RWPE1 (cell line): ENCODE measurements at places on chromosomes 3 and 15.

GRCh38 chr3:73069775-73070444, 8.5 kb downstream of the EBLN2 start:
- DNase-seq = no peak

GRCh38 chr3:47791193-47791855, 9.6 kb upstream of the SMARCC1 start:
- no peak for DNase-seq

DNA sequence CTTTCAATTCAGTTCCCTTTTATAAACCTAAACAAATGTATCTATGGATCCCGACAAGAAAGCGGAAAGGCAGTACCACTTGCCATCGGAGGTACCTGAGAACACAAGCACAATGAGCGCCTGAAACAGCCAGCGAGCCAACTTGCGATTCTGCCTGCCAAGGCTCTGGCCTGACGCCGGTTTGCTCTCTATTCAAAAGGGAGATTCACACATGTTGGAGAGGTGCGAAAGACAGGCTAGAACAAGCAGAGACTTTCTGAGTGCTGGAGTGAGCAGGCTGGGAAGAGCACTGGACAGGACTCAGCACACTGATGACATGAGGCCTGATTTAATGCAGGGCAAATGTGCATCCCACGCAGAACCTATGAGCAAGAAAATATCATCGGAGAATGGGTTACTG, 17.7 kb upstream of the PRR23E start:
- no peak for DNase-seq

DNA sequence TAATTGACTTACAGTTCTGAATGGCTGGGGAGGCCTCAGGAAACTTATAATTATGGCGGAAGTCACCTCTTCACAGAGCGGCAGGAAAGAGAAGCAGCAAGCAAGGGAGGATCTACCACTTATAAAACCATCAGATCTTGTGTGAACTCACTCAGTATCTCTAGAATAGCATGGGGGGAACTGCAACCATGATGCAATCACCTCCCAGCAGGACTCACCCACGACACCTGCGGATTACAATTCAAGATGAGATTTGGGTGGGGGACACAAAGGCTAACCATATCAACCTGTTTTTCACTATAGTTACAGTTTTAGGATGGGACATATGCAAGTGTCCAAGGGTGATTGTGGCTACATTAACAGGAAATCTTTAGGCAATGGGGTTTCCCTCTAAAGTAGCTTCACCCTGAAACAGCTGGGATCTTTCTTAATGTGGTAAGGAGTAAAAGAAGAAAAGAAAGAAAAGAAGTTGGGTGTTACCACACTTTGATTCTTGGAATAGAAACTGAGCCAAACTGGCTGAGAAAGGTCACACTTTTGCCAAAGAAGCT, 453.8 kb downstream of the OTOL1 start:
- DNase-seq = no peak

DNA sequence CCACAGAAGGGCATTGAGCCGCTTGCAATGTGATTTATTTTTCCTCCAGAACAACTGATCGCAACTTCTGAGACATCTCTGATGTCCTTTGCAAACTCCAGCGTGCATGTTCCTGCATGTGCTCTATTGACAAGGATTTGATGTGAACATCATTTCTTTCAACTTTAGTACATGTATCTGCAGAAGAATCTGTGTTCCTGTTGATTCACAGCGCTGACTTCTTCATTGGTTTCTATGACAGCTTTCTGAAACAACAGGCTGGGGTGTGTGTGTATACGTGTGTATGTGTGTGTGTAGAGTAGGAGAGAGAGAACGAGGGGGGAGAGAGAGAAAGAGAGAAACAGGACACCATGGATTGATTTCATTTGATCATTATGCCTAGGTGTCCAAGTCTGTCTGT, 56.7 kb upstream of the CMTM8 start:
- no peak for DNase-seq

- DNase-seq = no peak
These were observed 33.4 kb downstream of the SLC49A4 start for GRCh38 chr3:122828281-122828680.

DNA sequence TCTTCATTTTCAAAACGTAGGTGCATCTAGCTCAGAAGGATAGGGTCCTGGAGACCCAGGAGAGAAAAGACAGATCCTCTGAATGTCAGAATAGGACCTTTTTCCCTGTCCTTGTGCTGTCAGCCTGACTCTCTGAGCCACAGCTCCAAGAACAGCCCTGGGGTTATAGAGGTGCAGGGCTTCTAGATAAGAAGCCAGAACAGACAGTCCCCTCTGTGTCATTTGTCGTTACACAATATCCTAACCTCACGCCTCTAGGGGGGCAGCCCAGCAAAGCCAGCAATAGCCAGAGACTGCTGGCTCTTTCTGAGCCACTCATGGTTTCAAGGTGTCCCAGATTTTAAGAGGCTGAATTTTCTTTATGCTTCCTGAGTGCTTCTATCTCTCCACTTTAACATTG, 153.2 kb upstream of the THBS1 start:
- no peak for DNase-seq

DNA sequence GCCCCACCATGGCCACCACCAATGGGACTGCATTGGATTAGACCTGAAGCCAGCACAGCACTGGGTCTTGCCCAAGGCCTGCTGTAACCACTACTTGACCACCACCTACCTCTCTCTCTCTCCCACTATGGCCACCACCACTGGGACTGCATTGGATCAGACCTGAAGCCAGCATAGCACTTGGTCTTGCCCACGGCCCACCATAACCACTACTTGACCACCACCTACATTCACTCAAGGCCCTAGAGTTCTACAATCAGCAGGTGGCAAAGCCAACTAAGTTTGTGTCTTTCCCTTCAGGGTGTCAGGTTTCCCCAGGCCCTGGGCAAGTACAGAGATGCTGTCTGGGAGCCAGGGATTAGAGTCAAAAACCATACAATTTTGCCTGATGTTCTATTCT, 57.6 kb downstream of the ESYT3 start:
- DNase-seq = no peak

- peak; percentile 28 for DNase-seq
These were observed 356.8 kb upstream of the ATP11B start for GRCh38 chr3:182436547-182436946.

GRCh38 chr3:112053229-112053628, 18.7 kb downstream of the TMPRSS7 start:
- no peak for DNase-seq

GRCh38 chr3:176554791-176555654, 642.3 kb downstream of the TBL1XR1 start:
- DNase-seq = no peak

- DNase-seq = no peak
These were observed 12.9 kb downstream of the SEC11A start for GRCh38 chr15:84702961-84703482.

GRCh38 chr3:149771652-149772271, 19.5 kb upstream of the COMMD2 start:
- peak; percentile 57 for DNase-seq

DNA sequence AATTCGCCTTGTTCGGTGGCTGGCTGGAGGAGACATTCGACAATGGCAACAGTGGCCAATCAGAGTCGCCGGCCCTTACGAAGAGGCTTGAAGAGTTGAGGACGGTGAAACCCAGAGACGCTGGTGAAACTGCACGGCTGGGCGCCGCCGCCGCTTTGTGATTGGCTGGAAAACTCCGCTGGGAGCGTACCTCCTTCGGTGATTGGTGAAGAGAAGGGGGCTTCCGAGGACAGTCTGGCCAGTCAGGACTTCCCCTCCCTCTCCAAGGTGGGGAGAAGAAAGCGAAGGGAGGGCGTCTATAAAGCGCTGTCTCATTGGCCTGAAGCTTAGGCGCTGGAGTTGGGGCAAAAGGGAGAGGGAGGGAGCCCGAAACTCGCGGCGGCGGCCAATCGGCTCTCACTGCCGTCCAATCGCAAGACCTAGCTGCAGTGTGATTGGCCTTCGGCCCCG, 554 bp upstream of the GSK3B start:
- peak; percentile 99 for DNase-seq

DNA sequence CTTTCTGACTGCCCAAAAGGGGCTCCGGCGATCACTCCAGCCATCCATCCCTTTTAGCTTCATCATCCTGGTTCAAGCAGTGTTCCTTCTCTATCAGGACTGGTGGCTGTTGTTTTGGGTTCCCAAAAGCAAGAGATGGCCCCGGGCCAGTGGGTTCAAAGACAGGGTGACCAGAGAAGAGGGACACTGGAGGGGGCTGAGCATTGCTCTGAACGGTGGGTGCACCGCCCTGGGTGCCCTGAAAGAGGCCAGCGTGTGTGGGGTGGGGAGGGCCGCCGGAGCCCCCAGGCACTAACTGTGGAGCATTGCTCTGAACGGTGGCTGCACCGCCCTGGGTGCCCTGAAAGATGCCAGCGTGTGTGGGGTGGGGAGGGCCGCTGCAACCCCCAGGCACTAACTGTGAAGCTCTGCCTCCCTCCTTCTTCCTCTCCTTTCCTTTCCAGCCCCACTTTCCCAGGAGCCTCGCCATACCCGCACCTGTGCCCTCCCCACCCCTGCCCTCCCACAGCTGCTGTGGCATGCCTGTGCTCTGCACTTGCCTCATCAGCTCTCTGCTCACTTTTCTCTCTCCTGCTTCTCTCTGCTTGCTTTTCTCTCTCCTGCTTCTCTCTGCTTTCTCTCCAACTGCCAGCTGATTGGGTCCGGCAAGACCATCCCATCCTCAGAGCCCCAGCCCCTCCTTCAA, 37.4 kb upstream of the OR4F6 start:
- no peak for DNase-seq

- no peak for DNase-seq
These were observed 110.3 kb upstream of the ETV5 start for GRCh38 chr3:186219211-186219638.

DNA sequence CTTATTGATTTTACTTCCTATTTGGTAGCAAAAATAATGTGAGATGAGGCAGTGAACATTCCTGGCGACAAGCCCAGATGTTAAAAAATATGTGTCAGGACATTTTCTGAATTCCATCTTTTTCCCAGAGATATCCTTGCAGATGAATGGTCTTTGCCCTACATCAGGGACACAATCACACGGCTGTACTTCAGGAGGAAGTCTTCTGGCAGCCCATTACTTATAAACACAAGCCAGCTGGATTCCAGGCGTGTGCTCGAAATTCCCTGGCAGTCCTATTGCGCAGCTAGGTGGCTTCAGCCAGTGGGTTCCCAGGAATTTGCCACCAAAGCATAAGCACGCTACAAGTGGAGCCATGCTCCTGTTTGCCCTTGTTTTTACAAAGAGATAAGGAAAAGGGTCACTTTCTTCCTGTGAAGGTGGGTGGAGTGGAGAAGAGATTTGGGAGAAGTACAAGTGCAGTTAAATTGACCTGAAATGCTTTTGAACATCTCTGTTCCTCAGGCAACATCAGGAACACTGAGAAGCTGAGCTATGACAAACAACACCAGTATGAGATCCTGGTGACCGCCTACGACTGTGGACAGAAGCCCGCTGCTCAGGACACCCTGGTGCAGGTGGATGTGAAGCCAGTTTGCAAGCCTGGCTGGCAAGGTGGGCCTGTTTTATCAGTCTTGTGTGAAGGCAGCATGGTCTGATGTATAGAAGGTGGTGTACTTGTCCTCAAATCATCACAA, 257.1 kb upstream of the TRIM42 start:
- no peak for DNase-seq

DNA sequence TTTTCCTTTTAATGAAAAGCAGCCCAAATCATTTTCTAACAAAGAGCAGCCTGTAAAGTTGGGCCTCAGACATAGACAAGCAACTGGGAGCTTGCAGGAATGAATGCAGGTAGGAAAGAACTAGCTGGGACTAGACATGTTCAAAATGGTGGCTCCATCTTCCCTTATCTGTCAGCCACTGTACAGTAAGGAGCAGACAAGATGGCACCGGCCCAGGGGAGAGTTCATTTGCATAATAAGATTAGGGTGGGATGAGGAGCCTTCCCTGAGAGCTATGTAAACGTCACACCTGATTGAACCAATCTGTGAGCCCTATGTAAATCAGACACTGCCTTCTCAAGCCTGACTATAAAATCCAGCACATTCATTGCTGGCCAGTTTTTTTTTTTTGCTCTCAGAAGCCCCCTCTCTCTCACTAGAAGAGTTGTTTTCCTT, 59.7 kb upstream of the GK5 start:
- no peak for DNase-seq

DNA sequence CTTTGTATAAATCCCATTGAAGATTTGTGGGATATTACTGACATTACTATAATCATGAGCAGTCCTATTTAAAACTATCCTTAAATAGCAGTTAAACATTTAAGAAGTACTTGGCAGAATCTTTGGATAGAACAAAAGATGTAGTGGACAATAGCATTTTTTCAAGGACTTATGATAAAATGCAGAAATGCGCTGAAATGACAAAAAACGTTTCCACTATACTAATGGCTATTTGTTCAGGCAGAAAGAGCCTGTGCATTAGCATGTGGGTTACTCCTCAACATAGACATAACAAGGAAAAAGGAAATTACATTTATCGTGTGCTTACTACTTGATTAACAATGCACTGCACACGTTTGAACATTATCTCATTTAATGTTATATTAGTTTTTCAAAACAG, 80.7 kb downstream of the GADL1 start:
- no peak for DNase-seq

GRCh38 chr15:100580414-100580813, 21.6 kb downstream of the LINS1 start:
- DNase-seq = no peak

- no peak for DNase-seq
These were observed 149.9 kb downstream of the SST start for GRCh38 chr3:187520027-187520945.

GRCh38 chr15:94848054-94848453, 616.7 kb downstream of the MCTP2 start:
- DNase-seq = no peak

GRCh38 chr3:177681852-177682251, 484.6 kb upstream of the TBL1XR1 start:
- DNase-seq = no peak

GRCh38 chr15:82393671-82394070, 35.9 kb upstream of the GOLGA6L9 start:
- DNase-seq = no peak

- no peak for DNase-seq
These were observed 1056.8 kb downstream of the ROBO2 start for GRCh38 chr3:78096488-78097255.

DNA sequence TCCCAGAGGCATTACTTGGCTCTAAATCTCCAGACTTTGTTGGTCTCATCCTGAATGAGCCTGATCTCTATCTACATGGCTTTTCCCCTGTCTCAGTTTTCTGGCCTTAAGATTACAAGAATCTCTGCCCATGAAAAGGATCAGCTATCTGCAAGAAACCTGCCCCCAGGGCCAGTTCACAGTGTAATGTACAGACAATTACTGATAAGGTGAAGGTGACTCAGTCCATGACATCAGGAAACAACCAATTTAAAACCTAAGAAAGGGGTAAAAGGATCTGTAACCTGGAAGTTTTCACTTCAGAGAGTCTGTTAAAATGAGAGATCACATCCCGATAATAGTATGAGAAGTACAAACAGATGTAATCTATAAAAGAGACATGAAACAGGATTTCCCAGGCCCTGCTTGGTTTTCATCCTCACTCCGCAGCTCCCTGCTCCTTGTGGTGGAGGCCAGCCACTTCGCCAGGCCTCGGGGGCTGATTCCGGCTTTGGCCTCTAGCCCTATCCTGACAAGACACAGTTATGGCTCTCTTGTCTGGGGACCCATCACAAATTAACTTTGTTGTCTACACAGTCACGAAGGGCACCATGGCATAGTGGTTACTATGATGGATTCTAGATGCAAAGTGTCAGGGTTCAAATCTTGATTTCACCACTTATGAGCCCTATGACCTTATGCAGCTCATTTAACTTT, 136.9 kb downstream of the THSD4 start:
- peak; percentile 54 for DNase-seq

- DNase-seq = no peak
These were observed 72.9 kb downstream of the MOBP start for GRCh38 chr3:39540162-39540921.
